ENCODE measurements at places on chromosomes 3 and 15.

DNA sequence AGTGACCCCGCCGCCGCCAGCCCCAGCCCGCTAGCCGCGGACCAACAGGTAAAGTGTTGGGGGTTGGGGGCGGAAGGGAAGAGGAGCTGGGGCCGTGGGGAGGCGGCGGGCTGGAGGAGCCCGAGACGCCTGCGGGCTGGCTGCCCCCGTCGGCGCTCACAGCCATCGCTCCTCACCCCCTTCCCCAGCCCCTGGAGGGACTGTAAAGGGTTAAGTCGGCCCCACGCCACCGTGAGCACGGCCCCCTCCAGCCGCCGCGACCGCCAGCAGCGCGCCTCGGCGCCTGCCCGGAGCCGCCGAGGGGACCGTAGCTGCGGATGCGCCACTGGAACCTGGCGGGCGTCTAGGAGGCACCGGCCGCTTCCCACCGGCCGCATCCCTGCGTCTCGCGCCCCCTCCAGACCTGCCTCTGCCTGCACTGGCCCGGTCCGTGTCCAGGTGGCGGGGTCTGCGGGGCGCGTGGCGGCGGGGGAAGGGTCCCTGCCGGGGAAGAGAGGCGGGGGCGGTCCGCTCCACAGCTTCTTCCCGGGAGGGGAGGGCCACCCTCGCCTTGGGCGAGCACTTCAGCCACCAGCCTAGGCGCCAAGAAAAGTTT, 522 bp downstream of the MED12L start:
- peak; percentile 32 for DNase-seq
- peaks cover 48% of the 10 kb centered on the region for H3K27me3 ChIP-seq
- no peak overlapping the region for H3K27ac ChIP-seq
- H3K4me3 ChIP-seq: peak overlapping the region; percentile 77
- H3K4me1 ChIP-seq: peaks cover 10% of the 10 kb centered on the region
- no peaks in the 10 kb centered on the region for H3K36me3 ChIP-seq

DNA sequence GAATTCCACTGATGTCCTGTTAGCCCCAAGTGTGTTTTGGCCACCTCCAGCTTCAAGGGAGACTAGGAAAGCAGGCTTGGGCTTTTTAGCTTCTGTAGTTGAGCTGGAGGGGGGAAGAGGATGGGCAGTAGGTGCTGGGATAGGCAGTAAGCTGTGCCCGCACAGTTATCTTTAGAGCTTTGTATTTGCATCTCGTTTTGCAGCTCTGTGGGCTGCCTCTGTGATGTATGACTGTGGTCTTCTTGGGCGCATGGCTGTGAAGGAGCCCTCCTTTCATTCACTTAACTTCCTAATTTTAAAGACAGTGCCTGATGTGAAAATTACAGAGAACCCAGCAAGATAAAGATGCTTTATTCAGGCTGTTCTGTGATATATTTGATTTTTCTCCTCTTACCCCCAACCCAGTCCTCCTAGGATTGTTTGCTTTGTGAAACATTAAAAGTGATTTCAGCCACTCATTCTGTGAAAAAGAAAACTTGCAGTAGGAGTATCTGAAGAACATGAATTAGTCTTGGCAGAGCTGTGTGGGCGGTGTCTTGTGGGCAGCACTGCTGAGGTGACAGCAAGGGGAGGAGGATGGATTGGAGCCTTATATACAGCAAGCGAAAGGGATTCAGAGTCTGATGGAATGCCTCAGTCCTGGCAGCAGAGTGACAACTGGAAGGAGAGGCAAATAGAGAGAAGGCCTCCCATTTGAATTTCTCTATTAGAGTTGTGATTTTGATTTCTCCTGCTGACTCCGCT, 74.3 kb downstream of the LARS2 start:
- peaks cover 31% of the 10 kb centered on the region for H3K36me3 ChIP-seq
- DNase-seq: no peak
- H3K4me1 ChIP-seq: peaks cover 19% of the 10 kb centered on the region

DNA sequence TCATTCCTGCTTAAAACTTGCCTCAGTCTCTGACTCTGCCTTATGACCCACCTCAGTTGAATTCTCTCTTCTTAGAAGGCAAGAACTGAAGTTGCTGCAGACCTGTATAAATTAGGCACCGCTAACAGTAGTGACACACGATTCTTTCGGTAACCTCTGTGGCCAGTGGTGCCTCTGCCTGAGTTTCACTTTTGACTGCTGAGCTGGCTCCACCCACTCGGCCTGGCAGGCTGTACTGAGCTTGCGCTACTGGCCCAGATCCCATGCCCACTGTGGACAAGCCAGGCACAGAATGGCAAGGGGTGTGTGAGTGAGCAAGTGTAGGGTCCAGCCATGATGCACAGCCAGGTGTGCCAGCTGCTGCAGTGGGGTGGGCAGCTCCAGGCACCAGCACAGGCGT, 19.1 kb upstream of the EIF1B start:
- peaks cover 5% of the 10 kb centered on the region for H3K4me1 ChIP-seq
- H3K4me3 ChIP-seq: peak overlapping the region; percentile 56
- no peak overlapping the region for H3K27ac ChIP-seq
- peak; percentile 34 for DNase-seq
- H3K36me3 ChIP-seq: no peaks in the 10 kb centered on the region
- no peaks in the 10 kb centered on the region for H3K27me3 ChIP-seq

GRCh38 chr15:48645558-48646330, at the start of gene FBN1:
Gene FBN1, minus strand, starts transcription at chr15:48645709. Its CDS starts 940 bp downstream, at chr15:48644769.
- peak; percentile 32 for DNase-seq
- H3K27me3 ChIP-seq: peaks cover 47% of the 10 kb centered on the region
- H3K4me3 ChIP-seq: peak within 1 kb of the TSS; percentile 67
- H3K4me1 ChIP-seq: peaks cover 5% of the 10 kb centered on the region
- H3K27ac ChIP-seq: no peak within 1 kb of the TSS
- no peaks in the 10 kb centered on the region for H3K36me3 ChIP-seq

GRCh38 chr3:80750637-80751036, 982.8 kb upstream of the ROBO1 start:
- H3K4me1 ChIP-seq: no peaks in the 10 kb centered on the region
- no peaks in the 10 kb centered on the region for H3K27me3 ChIP-seq
- no peaks in the 10 kb centered on the region for H3K36me3 ChIP-seq
- H3K4me3 ChIP-seq: no peak overlapping the region
- DNase-seq: no peak

GRCh38 chr3:103787164-103787871, 1352.5 kb downstream of the ZPLD1 start:
- no peak overlapping the region for H3K27ac ChIP-seq
- DNase-seq: no peak
- H3K36me3 ChIP-seq: no peaks in the 10 kb centered on the region
- no peaks in the 10 kb centered on the region for H3K27me3 ChIP-seq
- no peak overlapping the region for H3K4me3 ChIP-seq
- H3K4me1 ChIP-seq: no peaks in the 10 kb centered on the region

GRCh38 chr3:165194511-165195240, 1.5 kb downstream of the SLITRK3 start:
- H3K27ac ChIP-seq: no peak overlapping the region
- peaks cover 47% of the 10 kb centered on the region for H3K27me3 ChIP-seq
- no peak for DNase-seq
- no peak overlapping the region for H3K4me3 ChIP-seq

- no peak overlapping the region for H3K4me3 ChIP-seq
- no peak for DNase-seq
- no peak overlapping the region for H3K27ac ChIP-seq
- H3K36me3 ChIP-seq: no peaks in the 10 kb centered on the region
Observed at GRCh38 chr3:141355242-141355641, 13.1 kb upstream of the ZBTB38 start.

- H3K36me3 ChIP-seq: no peaks in the 10 kb centered on the region
- no peak overlapping the region for H3K27ac ChIP-seq
- DNase-seq: no peak
- no peaks in the 10 kb centered on the region for H3K27me3 ChIP-seq
- no peak overlapping the region for H3K4me3 ChIP-seq
Observed at GRCh38 chr3:21520106-21520963, 230.7 kb downstream of the ZNF385D start.

DNA sequence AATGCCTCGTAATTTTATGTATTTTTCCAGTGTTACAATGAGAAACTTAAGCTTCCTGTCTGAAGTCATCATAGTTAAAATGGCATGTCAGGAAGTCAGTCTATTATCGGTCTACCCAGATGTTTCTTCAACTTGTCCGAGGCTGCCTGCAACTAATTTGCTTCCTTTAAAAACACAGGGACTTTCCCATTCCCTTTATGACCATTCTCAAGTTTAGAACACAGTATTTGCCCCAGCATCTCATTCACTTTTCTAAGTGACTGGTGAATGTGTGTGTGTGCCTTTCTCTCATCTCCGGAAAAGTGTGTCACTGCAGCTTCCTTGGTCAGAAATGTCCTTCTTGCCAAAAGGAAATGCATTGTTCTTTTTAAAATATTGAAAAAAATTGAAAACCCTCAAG, 466.6 kb downstream of the RAP2B start:
- H3K4me3 ChIP-seq: no peak overlapping the region
- peak overlapping the region; percentile 55 for H3K27ac ChIP-seq
- no peaks in the 10 kb centered on the region for H3K27me3 ChIP-seq
- no peak for DNase-seq
- peaks cover 3% of the 10 kb centered on the region for H3K36me3 ChIP-seq
- peaks cover 66% of the 10 kb centered on the region for H3K4me1 ChIP-seq

DNA sequence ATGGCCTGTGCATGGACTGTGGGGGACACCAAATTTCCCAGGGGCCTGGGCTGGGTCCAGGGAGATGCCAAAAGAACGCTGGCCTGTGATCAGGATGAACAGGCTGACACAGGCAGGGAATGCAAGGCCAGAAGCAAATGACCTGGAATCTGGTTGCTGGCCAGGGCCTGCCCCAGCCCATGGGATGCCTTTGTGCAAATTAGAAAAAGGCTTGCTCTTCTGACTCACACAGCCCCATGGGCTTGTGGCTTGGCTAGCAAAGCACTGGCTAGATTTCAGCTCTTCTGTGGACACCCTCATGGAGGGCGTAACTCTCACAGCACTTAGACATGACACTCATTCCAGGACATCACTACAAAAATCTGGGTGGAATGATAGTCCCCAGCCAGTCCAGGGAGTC, 356.0 kb downstream of the SHQ1 start:
- no peak overlapping the region for H3K27ac ChIP-seq
- H3K4me1 ChIP-seq: peaks cover 10% of the 10 kb centered on the region
- H3K27me3 ChIP-seq: no peaks in the 10 kb centered on the region
- H3K36me3 ChIP-seq: peaks cover 3% of the 10 kb centered on the region
- no peak for DNase-seq
- H3K4me3 ChIP-seq: no peak overlapping the region

All from activated CD4-positive, alpha-beta memory T cell treated with anti-CD3 and anti-CD28 coated beads, Interleukin-2, amount 10 ng/mL, durations not matched to agents 7 days and 5 days (primary cell).